CD4-positive, alpha-beta T cell treated with Interleukin-1 beta for 1 hour (primary cell): ENCODE measurements at places on chromosomes 6 and 20.

DNA sequence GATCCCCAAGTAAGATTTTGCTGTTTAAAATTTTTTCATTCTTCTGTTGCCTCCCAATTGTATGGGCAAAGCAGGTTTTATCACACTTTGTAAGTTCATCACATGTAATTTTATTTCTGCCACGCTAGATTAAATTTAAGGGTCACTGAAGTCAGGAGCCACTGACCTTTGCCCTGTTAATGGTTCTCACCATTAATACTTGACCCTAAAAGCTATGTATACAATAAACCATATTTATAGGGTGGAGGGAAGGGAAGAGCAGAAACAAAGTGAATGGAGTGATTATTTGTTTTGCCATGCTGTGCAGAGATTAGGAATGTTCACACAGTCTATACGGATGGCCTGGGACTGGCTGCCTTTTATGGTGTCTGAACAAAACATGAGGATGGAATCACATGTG, 186.7 kb downstream of the BMP2 start:
- DNase-seq, result no peak

DNA sequence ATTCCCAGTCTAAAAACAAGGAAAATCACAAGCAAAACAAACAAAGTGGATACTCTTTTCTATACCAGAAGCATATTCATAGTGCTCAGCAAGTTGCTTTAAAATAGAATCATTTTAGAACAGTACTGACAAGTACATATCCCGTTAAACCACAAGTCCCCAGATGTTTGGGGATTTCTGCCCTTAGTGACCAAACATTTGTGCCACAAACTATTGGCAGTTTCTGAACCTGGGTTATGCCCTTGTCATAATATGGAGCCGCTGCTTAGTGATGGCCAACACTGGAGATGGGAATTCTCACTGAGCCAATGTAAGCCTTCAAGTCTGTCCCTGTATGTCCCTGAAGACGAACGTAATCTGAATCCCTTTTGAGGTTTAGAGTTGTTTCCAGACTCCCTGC, 436.7 kb upstream of the JAG1 start:
- DNase-seq, result no peak

DNA sequence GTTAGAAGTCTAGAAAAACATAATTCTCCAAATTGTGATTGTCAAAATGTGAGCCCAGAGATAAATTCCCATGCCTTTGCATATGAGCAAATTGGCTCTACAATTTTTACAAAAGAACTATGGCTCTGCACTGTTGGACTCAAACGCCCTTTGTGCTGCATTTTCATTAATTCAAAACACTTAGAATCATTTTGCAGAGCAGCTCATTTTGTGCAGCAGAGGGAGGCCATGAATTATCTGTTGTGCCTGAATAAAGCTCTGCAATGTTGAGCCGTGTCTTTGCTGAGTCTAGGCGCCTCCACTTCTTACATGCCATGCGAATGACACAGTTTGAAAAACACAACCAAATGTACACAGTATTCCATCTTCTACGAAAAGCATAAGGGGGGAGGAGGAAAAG, 230.2 kb downstream of the PRKN start:
- no peak for DNase-seq

DNA sequence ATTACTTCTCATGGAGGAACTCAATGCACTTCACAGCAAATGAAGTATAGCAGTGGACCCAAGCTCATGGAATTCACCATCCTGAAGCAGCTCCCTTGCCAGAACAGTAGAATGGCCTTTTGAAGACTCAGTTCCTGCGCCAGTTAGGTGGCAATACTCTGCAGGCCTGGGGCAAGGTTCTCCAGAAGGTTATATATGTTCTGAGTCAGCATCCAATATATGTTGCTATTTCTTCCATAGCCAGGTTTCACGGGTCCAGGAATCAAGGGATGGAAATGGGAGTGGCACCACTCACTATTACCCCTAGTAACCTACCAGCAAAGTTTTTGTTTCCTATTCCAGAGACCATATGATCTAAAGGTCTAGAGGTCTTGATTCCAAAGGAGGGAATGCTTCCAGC, 56.4 kb upstream of the CNKSR3 start:
- no peak for DNase-seq

- no peak for DNase-seq
Observed at GRCh38 chr6:121086876-121087275, 247.4 kb downstream of the TBC1D32 start.

DNA sequence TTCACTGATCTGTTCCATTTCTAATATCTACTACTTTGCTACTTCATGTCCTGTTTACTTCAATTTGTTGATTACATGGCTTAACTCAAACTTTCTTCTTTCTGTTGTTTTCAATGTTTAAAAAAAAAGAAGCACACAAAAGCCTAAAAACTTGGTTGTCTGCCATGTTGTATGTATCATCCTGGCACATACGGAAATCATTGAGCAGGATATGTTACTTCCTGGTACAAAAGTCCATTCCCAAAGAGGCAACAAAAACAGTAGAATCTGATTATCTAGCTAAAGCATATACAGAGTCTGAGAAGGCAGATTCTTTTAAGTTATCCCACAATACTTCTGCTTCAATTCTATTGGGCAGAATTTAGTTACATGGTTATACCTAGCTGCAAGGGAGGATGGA, 14.5 kb upstream of the COL12A1 start:
- DNase-seq, result no peak

GRCh38 chr6:24408719-24409410, 6.1 kb downstream of the MRS2 start:
- DNase-seq, result no peak

DNA sequence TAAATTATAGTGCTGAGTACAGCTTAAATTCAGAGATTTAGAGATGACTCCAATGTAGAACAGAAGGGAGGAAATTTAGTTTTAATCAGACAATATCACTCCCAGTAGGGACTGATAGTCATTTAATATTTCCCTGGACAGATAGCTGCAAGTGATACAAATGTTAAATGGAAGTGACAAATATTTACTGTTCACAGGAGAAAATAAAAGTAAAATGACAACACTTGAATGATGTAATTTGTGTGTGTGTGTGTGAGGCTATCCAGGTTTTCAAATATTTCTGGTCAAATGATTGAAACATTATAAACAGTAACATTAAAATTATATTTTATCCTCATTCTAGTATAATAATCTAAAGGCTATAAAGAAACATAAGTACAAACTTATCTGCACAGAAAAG, 220.3 kb upstream of the THEMIS start:
- no peak for DNase-seq

DNA sequence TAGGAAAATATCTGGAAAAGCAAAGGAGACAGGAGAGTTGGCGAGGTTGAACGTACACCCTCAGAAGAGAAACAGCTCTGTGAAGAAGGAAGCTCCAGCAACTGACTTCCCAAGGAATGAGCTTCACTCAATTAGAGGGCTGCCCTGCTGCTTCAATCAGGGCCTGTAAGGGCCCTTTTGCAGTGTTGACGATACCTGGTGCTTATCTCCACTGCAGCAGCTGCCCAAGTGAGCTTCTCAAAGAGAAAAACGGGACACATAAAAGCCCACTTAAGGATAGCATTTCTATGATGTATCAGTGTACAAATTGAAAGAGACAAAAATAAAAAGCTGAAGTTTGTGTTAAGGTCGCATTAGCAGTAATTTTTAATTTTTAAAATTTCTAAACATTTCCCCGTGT, 16.4 kb downstream of the SEC63 start:
- no peak for DNase-seq

DNA sequence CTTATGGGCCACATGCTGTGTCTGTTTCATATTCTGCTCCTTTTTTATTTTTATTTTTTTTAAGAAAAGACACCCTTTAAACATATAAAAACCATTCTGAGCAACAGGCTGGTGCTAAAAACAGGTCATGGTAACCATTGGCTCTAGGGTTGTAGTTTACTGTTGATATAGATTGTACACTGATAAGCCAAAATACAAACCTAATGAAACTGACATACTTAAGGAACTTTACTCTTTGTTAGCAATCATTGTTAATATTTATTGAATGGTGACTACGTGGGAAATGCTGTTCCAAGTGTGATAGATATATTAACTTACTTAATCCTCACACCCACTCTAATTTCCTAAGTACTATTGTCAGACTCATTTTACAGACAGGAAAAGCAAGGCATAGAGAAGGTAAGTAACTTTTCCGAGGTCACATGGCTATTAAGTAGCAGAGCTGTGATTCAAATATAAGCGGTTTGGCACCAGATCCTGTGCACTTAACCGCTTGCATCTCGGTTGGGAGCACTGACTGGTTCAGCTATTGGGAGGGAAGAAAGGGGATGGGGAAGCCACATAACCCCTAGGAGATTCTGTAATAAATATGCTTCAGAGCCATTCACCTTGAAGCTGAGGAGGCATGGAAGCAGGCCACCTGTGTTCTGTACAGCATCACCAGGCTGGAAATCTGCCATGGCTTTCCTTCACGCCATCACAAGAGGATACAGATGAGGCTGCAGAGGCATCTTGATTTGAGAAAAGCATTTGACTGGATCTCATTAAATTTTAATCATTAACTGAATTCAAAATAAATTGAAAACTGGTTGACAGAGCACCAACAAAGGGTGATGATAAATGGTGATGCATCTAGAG, 4.9 kb downstream of the TRAF3IP2 start:
- no peak for DNase-seq

- DNase-seq, result peak; percentile 17
Observed at GRCh38 chr6:151325075-151326050, 66.0 kb downstream of the ZBTB2 start.

DNA sequence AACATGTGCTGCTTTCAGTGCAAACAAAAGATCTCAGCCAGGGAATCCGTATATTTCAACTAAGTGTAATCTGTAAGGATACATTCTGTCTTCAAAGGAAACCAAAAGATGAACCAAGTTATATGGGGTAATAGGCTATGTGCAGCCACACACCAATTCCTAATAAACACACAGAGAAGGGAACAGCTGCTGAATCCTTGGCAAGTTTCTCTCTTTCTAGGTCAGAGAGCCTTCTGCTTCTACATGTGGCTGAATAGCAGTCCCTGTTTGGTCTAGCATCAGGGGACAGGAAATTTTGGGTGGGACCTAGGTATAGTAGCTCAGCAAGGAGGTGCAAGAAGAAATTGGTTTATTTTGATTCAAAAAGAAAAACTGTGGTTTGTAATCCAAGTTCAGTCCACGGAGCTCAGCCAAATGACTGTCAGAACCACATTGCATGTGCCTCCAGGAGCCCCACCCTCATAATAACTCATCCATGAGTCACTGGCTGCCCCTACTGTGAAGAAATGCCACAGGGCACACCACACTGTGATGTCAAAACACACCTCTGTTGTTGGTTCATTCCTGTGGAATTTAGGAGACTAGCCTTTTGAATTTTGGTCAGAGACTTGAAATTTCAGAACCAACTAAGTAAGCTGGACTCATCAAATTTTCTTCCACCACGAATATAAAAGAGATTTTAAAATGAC, 21.1 kb downstream of the SPTLC3 start:
- no peak for DNase-seq

GRCh38 chr20:44904377-44904776, 5.5 kb upstream of the PABPC1L start:
- no peak for DNase-seq

GRCh38 chr6:1579096-1579495, 30.6 kb upstream of the FOXC1 start:
- DNase-seq, result no peak

- no peak for DNase-seq
Observed at GRCh38 chr6:37123957-37124729, 45.8 kb upstream of the PIM1 start.

DNA sequence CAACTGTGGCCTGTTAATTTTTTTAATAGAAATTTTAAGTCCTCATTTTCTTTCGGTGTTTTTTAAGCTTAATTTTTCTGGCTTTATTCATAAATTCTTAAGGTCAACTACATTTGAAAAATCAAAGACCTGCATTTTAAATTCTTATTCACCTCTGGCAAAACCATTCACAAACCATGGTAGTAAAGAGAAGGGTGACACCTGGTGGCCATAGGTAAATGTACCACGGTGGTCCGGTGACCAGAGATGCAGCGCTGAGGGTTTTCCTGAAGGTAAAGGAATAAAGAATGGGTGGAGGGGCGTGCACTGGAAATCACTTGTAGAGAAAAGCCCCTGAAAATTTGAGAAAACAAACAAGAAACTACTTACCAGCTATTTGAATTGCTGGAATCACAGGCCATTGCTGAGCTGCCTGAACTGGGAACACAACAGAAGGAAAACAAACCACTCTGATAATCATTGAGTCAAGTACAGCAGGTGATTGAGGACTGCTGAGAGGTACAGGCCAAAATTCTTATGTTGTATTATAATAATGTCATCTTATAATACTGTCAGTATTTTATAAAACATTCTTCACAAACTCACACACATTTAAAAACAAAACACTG, 10.1 kb downstream of the HFE start:
- DNase-seq, result peak; percentile 66

GRCh38 chr6:122669868-122670267, 59.7 kb downstream of the PKIB start:
- DNase-seq, result no peak

- no peak for DNase-seq
Observed at GRCh38 chr6:84447651-84448050, 220.2 kb upstream of the CEP162 start.

- DNase-seq, result peak; percentile 45
Observed at GRCh38 chr20:47785854-47786764, 828 bp upstream of the SULF2 start.

DNA sequence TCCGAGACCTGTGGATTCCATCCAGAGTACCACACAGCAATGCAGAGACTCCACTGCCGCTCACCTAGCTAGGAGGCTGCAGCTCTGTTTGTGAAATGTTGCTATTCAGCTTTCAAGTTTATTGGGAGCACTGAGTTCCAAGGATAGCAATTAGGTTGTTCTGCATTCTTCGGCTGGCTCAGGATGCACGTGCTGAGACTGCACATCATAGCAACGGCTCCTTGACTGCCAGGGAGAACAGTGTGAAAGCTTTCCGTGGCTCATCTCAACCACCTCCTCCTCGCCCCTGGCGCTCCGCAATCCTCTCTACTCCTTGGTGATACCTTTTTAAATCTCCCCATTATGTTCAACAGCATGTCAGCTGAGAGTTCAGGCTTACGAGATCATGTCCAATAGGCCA, 116.6 kb downstream of the TSHZ2 start:
- no peak for DNase-seq

DNA sequence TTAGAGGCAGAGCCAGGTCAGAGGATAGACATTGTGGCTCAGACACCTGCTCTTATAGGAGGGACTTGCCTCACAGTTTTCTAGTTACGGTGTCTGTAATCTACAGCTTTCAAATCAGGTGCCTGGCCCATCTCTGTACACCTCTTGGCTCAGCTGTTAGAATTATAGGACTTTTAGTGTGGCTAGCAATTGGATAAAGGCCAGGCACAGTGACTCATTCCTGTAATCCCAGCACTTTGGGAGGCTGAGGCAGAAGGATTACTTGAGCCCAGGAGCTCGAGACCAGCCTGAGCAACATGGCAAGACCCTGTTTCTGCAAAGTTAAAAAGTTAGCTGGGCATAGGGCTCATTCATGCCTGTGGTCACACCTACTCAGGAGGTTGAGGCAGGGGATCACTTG, 20.0 kb downstream of the BRPF3 start:
- no peak for DNase-seq

DNA sequence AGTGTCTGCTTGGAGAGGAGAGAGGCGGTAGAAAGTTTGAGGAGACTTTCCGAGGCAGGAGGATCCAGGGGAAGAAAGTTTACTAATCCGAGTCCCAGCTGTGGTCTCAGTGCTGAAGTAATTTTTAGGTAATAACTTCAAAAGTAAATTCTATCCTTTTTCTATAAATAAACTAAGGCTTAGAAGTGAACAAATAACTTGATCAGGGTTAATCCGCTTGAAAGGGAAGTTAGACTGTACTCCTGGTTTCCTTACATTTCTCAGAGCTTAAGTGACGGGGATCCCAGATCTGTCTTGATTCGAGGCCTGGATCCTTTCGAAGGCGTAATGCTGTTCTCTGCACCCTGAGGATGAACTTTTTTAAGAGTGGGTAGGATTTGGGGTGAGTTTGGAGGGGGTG, 2.6 kb downstream of the STK35 start:
- DNase-seq, result no peak
